ENCODE measurements at places on chromosomes 12 and 14.

DNA sequence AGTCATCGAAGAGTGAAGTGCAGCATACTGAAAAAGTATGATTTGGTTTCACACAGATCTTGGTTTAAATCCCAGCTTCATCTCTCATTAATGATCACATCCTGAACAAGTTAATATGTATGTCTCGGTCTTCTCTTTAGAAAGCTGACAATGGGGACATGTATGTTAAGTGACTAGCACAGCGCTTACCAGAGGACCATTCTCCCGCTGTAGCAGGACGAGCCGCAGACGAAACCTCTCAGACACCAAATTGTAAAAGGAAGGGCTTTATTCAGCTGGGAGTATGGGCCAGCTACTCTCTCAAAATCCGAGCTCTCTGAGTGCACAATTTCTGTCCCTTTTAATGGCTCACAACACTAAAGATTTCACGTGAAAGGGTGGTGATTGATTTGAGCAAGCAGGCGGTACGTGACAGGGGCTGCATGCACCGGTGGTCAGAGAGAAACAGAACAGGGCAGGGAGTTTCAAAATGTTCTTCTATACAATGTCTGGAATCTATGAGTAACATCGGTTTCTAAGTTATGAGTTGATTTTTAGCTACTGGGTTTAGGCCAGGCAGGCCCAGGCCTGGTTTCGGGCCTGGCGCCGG, 682.4 kb downstream of the DIO2 start:
- DNase-seq, result no peak

DNA sequence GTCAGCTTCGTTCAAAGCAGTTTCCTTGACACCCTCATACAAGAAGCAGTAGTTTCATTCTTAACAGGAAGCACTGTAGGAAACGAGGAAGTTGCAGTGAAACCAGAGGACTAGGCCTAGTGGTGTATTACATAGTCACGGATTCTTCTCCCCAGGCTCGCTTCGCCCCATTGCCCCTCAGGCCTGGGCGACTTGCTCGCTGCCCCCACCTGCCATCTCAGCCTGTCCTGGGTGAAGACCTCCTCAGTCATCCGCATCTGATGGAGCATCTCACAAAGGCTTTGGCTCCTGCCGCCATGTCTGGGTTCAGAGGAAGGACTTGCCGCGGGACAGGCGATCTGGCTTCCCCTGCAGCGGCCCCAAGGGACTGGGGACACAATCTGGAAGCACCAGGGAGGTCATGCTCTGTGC, 93.5 kb downstream of the LMNTD1 start:
- DNase-seq, result no peak

DNA sequence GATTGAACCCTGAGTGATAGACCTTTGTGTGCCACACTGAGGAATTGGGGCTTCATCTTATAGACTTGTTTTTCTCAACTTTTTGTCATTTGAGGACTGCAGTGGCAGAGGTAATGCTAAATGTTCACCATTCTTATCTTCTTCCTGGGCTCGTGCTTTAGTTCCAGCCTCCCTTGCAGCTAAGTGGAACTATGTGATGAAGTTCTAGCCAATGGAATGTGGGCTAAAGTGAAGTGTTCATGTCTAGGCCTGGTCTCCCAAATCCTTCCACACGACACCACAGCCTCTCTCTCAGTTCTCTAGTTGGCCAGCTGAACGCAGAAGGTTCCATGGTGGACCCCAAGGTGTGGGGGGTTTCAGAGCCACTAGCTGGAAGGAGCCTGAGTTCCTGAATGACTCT, 42.4 kb upstream of the CCDC63 start:
- no peak for DNase-seq

GRCh38 chr12:38689195-38689594, 216.2 kb downstream of the CPNE8 start:
- DNase-seq, result no peak

DNA sequence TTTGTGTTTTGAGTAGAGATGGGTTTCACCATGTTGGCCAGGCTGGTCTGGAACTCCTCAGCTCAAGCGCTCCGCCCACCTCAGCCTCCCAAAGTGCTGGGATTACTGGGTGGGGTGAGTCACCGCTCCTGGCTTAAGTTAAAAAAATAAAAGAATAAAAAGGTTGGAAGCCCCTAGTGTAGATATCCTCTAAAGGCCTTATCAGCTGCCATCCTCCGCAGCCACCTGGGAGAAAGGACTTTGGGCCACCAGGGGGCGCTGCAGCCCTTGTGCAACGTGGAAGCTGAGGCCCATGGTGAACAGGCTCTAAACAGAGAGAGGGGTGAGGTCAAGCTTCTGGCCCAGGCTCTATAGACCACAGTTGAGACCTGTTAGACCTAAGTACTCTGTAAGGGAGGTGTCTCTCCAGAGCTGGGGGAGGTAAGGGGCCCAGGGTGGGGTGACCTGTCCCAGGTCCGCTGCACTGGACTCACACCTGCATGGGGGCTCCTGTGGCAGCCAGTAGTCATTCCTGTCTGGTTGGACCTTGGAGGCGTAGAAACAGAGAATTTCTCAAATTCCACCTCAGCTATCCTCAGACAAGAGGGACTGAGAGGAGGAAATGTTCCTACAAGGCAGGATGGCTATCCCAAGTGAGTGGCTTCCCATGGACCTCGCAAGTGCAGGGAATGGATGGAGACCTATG, 14.0 kb upstream of the RACGAP1 start:
- DNase-seq, result peak; percentile 70

DNA sequence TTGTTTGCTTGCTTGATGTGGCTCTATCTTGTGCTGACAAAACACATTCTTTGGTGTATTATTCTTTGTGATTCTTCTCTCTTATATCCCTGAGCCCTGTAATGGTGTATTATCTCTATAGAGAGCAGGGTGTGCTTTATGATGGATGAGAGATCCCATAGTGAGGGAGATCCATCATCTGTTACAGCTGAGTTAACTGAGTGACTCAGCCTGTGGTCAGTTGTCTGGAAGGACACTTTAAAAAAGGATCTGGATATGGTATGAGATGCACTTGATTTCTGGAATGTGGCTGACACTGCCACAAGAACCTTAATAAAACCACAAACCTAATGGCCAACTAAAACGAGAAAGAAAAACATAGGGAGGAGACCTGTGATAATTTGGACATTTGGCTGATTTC, 461.4 kb upstream of the SYT1 start:
- peak; percentile 80 for DNase-seq

GRCh38 chr14:74982661-74983060, 20.1 kb upstream of the EIF2B2 start:
- no peak for DNase-seq

- peak; percentile 70 for DNase-seq
Observed at GRCh38 chr14:93984987-93985410, 8.6 kb upstream of the ASB2 start.

GRCh38 chr14:98945611-98946570, 326.1 kb downstream of the BCL11B start:
- DNase-seq, result no peak

DNA sequence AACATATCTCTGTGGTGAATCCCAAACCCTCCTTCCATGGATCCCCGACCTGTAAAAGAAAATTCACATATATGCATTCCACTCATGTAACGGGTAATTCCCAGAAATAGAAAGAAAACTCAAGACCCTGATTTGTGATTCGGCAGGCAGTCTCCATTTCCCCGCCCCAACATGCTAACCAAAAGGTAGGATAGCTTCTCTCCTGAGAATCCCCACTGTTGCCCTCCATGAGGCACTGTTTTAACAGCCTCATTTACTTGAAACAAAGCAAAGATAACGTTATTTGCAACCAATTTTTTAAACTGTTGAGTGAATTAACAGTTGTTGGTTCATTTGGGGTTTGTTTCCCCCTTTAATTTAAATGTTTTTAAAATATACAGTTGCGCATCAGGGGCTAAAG, 774 bp upstream of the SLC2A13 start:
- DNase-seq, result no peak

GRCh38 chr12:26872625-26873024, 39.6 kb upstream of the ITPR2 start:
- no peak for DNase-seq

DNA sequence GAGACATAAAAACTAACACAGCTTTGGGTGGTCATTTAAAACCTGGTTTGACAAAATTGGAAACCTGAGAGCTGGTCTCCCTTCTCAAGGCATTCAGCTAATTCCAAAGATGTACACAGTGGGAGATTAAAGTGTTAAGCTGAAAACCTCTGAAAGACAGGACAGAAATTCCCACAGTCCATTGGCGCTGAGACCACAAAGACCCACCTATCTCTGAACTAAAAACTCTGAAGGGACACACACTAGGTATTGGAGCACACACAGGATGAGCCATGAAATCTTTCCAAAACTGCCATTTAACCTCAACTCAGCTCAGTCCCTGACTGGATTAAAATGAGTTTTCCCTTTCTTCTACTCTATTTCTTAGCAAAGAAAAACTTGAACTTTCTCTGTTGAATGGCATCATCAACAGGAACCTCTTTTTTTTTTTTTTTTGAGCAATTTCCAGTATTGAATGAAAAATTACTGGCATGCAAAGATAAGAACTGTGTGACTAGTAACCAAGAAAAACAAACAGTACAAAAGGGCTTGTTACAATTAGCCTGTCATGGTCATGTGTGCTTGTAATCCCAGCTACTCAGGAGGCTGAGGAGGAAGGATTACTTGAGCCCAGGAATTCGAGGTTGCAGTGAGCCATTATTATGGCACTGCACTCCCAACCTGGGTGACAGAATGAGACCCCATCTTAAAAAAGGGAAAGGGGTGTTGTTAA, 82.4 kb downstream of the IPO8 start:
- peak; percentile 30 for DNase-seq

DNA sequence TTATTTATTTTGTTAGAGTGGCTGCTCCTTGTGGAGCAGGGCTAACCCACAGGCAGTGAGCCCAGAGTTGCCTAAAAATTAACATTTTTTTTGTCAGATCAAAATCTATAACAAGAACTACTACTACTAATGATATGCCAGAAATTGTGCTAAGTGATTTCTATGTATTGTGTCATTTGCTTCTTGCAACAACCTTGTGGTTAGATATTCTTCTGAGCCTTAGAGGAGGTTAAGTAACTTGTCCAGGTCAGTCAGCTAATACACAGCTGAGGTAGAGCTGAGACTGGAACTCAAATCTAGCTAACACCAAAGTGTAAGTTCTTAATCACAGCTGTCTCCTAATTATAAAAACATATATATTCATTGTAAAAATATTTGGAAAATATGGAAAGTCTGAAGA, 29.8 kb downstream of the CFL2 start:
- DNase-seq, result peak; percentile 20

GRCh38 chr12:39605996-39606395, 13.6 kb downstream of the ABCD2 start:
- DNase-seq, result peak; percentile 62

GRCh38 chr14:31752867-31753661, 191.9 kb downstream of the NUBPL start:
- DNase-seq, result no peak
